Adrenal gland (tissue), 19 donors: ENCODE measurements at places on chromosomes 2 and 18. TPM values are rescaled to one million over a fixed set of nuclear protein-coding genes. Genes with fewer than 3 reads are reported as not detected.

DNA sequence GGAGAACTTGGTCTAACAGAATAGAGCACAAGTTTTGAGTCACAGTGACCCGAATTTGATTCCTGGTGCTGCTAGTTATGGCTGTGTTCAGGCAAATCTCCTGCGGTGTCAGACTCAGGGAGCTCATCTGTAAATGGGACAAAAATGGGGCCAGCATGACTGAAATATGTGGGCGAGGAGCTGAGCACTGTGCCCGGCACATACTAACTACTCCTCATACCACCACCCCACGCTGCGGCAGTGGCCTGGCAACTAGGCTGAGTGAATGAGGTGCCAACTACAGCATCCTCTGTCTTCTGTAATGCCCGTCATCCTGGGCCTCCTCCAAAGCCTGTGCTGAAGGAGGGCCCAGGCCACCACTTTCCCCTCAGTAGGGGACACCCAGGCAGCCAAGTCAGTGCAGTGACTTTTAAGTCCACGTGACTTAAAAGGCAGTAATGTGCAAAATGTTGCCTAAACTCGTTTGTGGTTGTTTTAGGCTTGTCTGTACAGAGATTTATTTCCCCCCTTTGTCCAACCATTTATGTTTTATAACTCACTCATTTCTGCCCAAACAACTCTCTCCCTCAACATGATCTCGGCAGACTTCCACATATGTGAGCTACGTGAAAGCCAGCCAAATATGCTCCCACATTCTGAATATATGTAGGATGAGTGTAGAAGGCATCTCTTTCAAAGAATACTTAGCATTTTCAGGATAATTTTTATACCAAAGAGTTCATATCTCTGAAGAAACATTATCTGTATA, 773.7 kb downstream of the TSN start:
- DNase-seq, result no peak

ALPG gene
- not detected for total RNA-seq

TEX261 gene
- 83.1 TPM for total RNA-seq

GEN1 gene
- total RNA-seq, result 1.5 TPM

GRCh38 chr2:45849491-45850283, 198.2 kb downstream of the PRKCE start:
- DNase-seq, result no peak

ALK gene
- total RNA-seq, result 1.8 TPM

GRCh38 chr18:76457475-76457874, 37.6 kb downstream of the ZNF516 start:
- DNase-seq, result no peak

DNA sequence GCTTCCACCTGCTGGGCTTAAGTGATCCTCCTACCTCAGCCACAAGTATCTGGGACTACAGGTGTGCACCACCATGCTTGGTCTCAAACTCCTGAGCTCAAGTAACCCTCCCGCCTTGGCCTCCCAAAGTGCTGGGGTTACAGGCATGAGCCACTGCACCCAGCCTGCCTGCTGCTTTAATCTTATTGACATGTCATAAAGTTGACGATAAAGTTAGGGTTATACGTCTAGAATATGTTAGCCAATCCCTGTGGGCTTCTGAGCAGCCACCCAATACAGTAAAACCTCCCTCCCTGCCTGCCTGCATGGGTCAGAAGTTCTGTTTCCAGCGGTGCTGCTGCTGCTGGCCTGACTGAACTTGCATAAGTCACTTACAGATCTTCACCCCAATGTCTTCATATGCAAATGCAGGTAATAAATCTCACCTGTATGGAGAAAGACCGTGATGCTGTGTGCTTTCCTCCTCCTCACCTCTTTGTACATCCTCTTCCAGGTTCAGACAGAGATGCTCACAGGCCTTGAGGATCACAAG, 30.1 kb downstream of the TGIF1 start:
- no peak for DNase-seq

- DNase-seq, result no peak
Observed at GRCh38 chr18:79515944-79516351, 120.2 kb downstream of the NFATC1 start.

DNA sequence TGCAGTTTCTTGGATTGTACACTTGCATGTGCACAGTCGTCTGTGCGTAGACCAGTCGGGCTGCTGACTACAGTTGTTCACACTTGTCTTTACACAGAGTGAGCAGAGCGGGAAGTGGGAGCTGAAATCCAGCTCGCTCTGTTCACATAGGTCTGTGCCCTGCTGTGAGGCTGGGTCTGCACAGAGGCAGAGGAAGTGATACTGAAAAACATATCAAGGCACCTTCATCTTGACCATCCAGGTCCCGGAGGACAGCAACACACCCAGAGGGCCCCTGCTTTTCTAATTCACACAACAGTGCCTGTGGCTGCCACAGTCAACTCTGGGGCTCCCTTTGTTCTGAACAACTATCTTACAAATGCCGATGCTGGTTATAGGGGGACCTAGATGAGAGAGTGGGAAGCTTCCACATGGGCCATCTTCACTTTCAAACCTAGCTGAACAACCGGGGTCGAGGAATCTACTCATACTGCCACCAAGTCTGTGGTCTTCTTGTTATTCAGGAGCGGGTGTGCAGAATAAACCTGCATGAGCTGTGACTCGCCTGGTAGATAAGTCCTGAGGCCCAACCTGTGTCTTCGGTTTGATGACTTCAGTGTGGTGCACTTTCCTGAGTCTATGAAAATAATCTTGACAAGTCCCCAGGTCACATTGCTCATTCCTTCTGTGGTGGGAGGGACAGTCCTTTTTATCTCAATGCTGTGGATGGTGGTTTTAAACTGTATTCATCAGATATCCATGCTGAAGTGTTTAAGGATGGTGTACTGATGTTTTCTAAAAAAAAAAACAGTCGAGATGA, 3.5 kb upstream of the ADNP2 start:
- DNase-seq, result no peak

DNA sequence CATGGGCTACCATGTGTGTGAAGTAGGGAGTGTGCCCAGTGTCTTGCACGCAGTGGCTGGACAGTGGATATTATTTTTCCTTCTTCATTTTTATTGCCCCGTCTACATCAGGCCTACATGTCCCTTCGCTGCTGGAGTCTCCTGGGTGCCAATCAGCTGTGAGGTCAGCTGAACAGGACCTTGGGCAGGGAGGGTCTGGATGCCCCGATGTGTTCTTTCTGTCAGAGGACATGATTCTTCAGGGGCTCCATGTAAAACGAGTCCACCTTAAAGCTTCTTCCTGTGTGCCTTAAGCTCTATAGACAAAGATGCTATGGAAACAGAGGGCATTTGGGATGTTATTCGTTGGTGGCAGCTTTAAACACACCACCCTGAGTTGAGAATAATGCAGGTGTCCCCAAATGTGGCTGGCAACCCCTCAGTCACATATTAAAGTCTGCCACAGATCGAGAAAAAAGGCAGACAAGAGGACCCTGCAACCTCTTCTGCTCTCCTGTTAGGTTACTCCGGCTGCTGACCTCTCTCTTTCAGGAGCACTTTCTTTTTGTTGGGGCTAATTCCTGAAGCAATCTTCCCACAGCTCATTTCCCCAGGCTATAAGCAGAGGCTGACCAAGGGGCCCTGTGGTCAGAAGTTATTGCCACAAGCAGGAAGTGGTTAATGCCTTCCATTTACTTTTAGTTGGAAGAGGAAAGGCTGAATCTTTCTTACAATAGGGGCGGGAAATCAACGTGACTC, 20.0 kb downstream of the GREB1 start:
- DNase-seq, result no peak

TMEM18 gene
- total RNA-seq, result 35.9 TPM
